Stimulated activated CD8-positive, alpha-beta memory T cell treated with anti-CD3 and anti-CD28 coated beads, Interleukin-4, amount 100 ng/mL, for 4 hours (primary cell): ENCODE measurements at places on chromosomes 12 and 14.

DNA sequence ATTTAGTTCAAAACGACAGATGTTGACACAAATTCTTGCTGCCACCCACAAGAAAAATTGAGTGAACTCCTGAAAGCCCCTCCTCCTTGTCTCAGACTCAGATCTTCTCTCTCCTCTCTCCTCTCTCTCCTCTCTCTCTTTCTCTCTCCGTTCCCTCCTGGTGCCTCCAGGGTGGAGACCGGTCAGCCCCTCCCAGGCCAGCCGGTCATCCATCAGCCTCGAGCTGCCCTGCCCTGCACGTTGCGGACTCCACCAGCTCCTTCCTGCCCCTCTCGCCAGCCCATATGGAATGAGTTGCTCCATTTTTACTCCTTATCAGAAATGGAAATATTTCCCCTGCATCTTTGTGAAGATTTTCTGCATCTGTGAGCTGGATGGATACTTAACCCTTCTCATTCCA, 103.8 kb downstream of the TBX5 start:
- no peak for DNase-seq

GRCh38 chr14:63045612-63046320, 508 bp upstream of the KCNH5 start:
- no peak for DNase-seq

DNA sequence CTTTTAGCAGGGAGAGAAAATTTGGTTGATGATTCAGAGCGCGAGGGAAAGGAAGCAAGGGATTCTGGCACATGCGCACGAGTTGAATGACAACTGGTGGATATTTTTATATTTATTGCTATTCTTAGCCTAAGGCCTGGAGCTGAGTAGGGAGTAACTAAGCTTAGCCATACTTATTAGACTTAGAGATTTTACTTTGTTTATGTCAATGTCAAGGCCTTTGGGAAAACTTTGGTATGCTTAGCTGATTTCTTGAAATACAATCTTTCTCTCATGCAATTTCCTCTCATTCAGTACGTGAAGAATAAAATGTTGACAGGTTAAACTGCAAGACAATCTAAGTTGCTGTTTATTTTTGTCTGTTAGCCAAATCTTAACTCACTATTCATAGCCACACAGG, 101.1 kb downstream of the CRADD start:
- DNase-seq, result no peak

DNA sequence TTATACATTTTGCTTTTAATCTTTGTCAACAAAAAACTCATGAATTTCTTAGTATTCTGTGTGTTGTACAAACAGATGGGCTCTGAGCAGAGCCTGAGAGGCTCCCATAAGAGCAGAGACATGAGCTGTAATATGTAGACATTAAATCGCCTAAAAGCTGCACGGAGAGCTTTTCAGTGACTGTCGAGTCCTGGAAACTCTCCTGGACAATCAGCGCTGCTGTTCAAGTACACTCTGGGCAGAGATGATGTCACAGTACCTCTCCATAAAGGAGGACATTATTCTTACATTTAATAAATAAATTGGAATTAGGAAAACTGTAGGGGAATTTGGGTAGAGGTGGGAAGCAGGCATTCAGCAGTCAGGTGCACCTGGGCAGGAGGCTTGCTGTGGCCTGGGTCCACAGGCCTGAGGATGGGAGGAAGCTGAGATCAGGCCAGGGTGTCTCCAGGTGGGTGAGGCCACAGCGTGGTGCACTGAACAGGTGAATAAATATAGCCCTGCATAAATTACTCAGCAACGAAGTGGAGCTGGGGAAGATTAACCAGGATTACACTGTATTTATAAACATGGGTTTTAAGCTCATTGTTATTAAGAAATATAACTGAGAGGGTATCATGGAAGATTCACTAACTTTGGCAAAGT, 13.3 kb upstream of the TCL1A start:
- no peak for DNase-seq

GRCh38 chr12:58919231-58920101, 838 bp downstream of the LRIG3 start:
- no peak for DNase-seq

DNA sequence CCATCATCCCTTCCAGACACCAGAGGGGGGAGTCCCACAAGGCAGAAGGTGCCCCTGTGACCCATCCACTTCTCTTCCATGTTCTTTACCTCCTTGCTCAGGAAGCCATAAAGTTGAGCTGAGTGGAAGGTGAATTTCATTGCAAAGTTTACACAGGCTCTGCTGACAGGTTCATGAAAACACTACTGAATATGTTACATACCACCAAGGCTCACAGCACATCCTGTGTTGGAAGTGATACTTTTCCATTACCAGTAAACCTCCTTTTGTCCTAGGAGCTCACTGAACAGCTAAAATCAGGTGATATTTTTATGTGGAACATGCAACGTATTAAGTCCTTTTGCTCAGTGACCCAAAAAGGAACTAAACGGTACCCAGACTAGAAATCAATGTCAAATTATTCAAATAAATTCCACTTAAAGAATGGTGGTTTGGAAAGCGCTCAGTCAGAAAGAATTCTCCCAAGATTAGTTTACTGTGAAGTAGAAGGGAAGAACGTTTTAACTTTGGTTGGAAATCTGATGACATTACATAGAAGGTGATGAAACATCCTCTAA, 196.2 kb upstream of the NUDT4 start:
- DNase-seq, result no peak

DNA sequence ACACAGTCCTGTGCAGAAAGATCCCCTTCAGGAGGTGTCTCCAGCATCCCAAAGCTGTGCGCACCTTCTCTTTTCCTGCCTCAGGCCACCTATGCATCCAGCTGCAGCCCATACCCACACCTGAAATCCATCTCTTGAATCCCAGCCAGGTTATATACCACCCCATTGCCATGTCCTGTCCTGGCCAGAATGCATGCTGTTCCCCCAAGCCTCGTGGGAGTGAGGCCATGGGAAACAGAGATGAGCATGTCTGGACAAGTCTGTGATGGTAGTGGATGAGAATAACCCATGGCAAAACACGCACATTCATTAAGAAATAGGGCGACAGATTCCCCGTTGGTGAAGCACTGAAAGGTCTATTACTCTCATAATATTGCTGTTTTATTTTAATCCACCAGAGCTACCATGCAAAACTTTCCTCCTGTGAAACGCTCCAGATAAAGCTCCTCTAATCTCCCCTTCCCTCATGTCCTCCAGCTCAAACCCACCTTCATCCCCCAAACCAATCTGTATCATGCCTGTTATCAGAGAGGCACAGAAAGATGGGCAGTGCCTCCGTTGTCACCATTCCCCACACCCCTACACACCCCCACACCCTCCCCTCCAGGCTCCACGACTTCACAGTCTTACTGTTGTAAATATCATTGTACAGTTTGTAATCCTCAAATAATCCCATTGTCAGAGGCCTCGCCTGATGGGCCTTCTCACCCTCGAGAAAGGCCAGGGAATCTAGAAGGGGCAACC, 97.5 kb upstream of the FKBP4 start:
- no peak for DNase-seq

DNA sequence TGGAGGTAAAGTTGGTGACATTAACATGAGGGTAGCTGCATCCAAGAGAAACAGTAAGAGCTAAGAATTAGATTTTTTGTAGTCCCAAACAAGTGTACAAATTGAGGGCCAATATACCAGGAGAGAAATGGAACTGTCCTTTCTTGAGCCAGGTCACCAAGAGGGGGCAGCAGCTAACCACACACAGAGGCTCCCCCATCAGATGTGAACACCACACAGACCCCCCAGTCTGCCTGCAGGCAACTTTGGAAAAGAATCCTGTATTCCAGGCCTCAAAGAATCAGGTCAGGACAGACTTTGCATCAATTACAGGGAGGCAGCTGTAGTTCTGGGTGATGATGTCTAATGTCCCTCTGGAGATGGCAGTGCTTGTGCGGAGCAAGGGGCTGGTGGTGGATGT, 77.9 kb downstream of the SPTB start:
- DNase-seq, result no peak

- DNase-seq, result peak; percentile 13
Measured at GRCh38 chr12:124389138-124389724, 94.3 kb downstream of the RFLNA start.

GRCh38 chr14:96042248-96042930, 3.2 kb downstream of the C14orf132 start:
- DNase-seq, result no peak

- DNase-seq, result no peak
Measured at GRCh38 chr12:66329941-66330340, 27.6 kb downstream of the HELB start.

DNA sequence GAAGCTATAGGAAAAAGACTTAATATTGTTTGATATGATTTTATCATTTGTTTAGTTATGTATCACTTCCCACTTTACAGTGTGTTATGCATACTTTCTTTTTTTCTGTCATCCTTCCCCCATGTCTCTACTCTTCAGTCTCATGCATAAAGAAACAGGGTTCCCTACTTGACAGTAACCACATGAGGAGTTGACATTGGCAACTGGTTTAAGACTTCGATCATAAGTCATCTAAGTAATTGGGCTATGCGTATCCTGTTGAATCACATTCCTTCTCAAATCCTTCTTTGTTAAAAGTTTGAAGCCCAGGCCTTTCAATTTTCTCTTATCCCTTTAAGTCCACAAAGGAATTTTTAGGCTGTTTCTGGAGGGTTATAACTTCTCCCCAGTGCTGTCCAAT, 358.7 kb downstream of the RAD51B start:
- DNase-seq, result no peak

DNA sequence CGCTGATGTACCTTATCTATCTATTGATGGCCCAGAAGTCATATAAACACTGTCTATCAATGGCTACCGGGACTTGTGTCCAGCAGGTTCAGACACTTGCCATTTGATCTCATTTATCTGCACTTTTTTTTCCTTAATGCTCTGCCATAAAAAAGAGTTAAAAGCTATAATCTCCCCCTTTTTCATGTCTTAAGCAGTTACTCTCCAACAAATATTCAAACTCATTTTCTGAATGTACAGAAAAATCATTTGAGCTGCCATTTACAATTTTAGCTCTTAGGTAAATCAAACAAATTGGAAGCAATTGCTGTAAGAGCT, 101.4 kb downstream of the SLC8A3 start:
- no peak for DNase-seq

DNA sequence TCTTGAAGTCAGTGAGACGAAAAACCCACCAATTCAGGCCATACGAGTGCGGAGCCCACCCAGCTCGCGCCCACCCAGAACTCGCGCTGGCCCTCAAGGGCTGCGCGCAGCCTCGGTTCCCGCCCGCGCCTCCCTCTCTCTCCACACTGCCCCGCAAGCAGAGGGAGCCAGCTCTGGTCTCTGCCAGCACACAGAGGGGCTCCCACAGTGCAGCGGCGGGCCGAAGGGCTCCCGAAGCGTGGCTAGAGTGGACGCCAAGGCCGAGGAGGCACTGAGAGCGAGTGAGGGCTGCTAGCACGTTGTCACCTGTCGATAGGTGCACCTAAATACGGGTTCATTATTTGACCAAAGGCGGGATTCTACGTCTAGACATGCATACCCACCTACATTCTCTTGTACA, 2.2 kb upstream of the CDKN3 start:
- no peak for DNase-seq

DNA sequence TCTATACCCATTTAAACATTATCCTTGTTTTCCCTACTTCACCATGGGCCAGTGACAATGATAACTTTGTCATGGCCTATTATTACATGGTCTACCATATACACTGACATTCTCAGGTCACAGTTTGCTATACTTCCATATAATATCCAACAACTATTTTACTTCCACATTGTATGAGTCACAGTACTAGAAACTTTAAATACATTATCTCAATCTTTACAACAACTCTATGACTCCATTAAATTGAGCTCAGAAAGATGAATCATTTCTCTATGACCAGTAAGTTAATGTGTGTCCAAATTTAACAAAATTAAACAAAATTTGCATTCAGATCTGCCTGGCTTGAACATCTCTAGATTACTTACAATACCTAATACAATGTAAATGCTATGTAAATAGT, 93.9 kb downstream of the PLEKHG7 start:
- no peak for DNase-seq

- no peak for DNase-seq
Measured at GRCh38 chr12:12723149-12723680, 6.0 kb downstream of the CDKN1B start.

GRCh38 chr14:53152887-53153701, at the start of gene DDHD1:
TSS of gene DDHD1 (minus strand) at chr14:53153323. CDS start at chr14:53153098, 225 bp downstream.
- peak; percentile 55 for DNase-seq
